ENCODE measurements at places on chromosomes 6 and 20. TPM values are rescaled to one million over a fixed set of nuclear protein-coding genes. Genes with fewer than 3 reads are reported as not detected.

- H3K27ac ChIP-seq: no peak overlapping the region
- H3K27me3 ChIP-seq: no peaks in the 10 kb centered on the region
- H3K36me3 ChIP-seq: peaks cover 72% of the 10 kb centered on the region
- DNase-seq: no peak
Measured at GRCh38 chr20:39010496-39010895, 48.4 kb downstream of the DHX35 start.

DNA sequence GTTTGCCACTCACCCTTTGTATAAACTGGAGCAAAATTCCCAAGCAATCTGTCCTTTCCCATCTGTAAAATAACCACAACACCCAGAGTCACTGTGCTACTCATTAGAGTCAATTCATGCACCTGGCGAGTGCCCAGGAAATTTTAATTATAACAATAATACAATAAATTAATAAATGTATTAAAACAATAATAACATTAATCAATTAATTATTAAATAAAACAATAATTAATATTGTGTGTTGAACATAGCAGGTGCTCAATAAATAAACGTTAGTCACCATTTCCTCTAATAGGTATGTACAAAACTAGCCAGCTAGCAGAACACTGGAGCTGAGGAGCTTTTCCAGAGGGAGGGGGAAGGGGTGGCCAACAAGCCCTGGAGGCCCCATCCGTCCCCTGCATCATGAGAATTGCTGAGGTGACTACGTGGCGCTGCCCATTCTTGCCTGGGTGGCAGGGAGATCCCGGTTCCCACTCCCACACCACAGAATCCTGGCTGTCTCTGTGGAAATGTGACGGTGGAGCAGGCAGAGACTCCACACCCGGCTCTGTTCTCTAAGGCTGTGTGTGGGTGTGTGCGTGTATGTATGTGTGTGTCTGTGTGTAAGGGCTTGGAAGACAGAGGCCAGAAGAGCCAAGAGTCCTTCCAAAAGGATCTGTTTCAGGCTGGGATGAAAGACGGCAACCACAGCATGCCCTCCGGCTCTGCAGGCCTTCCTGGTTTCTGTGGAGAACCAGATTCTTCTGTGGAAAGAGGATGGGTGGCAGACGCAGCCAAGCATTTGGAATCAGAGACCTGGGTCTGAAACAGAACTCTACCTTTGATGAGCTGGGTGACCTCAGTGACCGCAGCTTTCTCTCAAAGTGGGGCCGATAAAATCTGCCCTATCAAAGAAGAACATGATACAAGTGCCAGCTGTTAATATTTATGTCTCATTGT is 18.8 kb upstream of the EZR start:
- no peak for DNase-seq
- peaks cover 3% of the 10 kb centered on the region for H3K36me3 ChIP-seq

- no peak overlapping the region for H3K4me3 ChIP-seq
- H3K4me1 ChIP-seq: no peaks in the 10 kb centered on the region
- no peak for DNase-seq
Measured at GRCh38 chr6:117352466-117353081, 73.2 kb downstream of the ROS1 start.

DNA sequence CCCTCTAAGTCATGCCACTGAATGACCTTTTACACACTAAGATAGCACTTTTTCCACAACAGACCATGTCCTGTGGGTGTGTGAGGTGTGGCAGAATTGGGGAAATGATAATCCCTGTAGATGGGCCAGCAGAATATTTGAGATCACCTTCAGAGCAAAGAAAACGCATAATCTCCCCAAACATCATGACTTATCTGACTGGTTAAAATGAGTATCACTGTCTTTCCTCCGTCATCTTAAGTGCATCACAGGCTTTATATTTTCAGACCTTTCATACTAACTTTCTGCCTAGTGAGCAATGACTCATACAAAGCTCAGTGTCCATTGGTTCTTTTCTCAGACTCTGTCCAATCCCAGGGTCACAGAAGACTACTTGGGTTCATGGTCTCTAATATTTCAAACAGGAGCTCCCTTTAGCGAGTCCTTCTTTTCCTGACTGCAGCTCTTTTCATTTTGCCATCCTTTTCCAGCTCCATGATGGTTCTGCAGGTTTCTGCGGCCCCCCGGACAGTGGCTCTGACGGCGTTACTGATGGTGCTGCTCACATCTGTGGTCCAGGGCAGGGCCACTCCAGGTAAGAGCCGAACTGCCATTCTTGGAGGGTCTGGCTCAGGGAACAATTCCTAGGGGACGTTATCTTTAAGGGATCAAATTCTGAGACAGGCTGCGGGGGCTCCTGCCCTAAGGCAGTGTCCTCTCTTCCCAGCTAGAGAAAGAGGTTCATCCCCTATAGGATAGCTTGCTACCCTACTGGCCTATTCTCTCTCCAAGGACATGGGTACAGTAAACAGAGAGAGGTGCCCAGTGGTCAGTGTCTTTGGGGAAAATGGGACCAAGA is at the start of gene HLA-DPB1:
TSS of gene HLA-DPB1 (plus strand) at position 423 of the 838 bp plus-strand sequence. CDS start at position 475, 52 bp downstream.
- peak within 1 kb of the TSS; percentile 75 for H3K4me3 ChIP-seq
- peaks cover 3% of the 10 kb centered on the region for H3K36me3 ChIP-seq
- peak within 1 kb of the TSS; percentile 71 for H3K27ac ChIP-seq
- H3K4me1 ChIP-seq: peaks cover 45% of the 10 kb centered on the region
- DNase-seq: peak; percentile 26
- H3K27me3 ChIP-seq: no peaks in the 10 kb centered on the region

GRCh38 chr6:45609141-45609638 is 231.5 kb upstream of the SUPT3H start:
- peaks cover 26% of the 10 kb centered on the region for H3K36me3 ChIP-seq
- no peak for DNase-seq
- peak overlapping the region; percentile 78 for H3K27ac ChIP-seq
- H3K27me3 ChIP-seq: no peaks in the 10 kb centered on the region
- H3K4me1 ChIP-seq: peaks cover 46% of the 10 kb centered on the region

The C6orf132 gene
- total RNA-seq: 0.23 TPM

GRCh38 chr20:50642288-50642803 is 49.0 kb downstream of the RIPOR3 start:
- H3K4me3 ChIP-seq: no peak overlapping the region
- no peak for DNase-seq
- no peaks in the 10 kb centered on the region for H3K4me1 ChIP-seq
- H3K27me3 ChIP-seq: no peaks in the 10 kb centered on the region

The PLEKHG1 gene
- 1.8 TPM for total RNA-seq

DNA sequence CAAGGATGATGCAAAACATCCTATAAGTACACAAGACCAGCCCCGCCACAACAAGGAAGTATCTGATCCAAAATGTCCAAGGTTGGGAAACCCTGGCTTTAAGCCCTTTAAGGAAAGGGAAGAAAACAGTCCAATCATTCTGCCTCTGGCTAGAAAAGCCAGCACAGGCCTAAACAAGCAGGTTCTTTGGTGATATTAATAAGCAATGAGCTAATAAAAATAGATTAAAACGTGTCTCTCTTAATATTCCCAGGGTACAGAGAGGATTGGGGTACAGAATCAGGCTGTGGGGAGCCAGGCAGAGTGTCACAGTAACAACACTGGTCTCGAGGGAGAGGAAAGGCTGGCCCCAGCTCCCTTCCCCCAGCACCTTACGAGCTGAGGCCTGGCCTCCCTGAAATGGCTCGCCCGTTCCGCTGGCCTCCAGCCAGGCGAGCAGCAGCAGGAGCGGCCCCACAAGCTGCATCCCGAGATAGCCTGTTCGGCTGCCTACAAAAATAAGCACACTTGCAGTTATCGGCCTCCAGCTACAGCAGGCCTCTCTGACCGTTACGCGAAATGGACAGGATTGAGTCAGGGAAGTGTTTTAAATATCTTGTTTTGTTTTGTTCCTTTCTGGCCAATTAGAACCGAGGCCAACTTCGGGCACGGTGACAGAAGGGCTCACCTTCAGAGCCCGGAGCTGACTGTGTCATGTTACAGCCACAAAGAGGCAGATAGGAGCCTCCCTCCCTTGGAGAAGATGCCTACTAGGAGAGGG is 4.0 kb upstream of the ZMYND8 start:
- DNase-seq: no peak
- H3K27me3 ChIP-seq: no peaks in the 10 kb centered on the region
- H3K27ac ChIP-seq: no peak overlapping the region
- peaks cover 8% of the 10 kb centered on the region for H3K36me3 ChIP-seq

DNA sequence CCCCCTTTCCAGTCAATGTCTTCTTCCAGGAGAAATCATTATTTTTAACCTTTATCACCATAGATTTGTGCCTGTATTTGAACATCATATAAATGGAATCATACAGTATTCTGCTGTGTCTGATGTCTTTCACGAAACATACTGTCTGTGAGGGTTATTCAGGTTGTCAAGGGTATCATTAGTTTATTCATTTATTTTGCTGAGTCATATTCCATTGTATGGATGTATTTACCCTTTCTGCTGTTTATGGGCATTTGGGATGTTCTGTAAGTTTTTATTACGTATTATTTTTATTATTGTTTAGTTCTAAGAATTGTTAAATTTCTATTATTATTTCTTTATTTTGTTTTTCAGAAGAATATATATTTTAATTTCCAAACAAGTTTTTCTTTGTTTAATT is 22.0 kb downstream of the DNPH1 start:
- no peak overlapping the region for H3K4me3 ChIP-seq
- no peaks in the 10 kb centered on the region for H3K4me1 ChIP-seq
- no peaks in the 10 kb centered on the region for H3K27me3 ChIP-seq
- DNase-seq: no peak

The SRMS gene
- not detected for total RNA-seq

DNA sequence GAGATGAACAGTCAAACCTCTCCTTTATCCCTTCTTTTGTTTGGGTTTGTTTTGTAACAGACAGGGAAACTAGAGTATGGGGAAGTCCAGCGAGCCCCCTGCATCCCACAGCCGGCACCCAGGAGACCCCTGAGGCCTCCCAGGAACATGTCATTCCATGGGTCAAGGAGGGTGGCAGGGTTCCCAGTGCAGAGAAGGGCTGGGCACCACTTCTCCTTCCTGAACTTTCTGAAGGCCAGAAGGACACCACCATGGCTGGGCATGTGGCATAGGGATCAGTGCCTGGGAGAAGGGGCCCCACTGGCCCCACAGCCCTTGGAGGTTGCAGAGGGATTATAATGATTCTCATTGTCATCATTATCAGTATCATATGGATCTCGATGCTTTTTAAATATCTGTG is 13.9 kb upstream of the CST7 start:
- DNase-seq: peak; percentile 1
- no peak overlapping the region for H3K27ac ChIP-seq
- H3K36me3 ChIP-seq: peaks cover 6% of the 10 kb centered on the region
- no peaks in the 10 kb centered on the region for H3K27me3 ChIP-seq
- H3K4me1 ChIP-seq: peaks cover 32% of the 10 kb centered on the region
- H3K4me3 ChIP-seq: no peak overlapping the region

DNA sequence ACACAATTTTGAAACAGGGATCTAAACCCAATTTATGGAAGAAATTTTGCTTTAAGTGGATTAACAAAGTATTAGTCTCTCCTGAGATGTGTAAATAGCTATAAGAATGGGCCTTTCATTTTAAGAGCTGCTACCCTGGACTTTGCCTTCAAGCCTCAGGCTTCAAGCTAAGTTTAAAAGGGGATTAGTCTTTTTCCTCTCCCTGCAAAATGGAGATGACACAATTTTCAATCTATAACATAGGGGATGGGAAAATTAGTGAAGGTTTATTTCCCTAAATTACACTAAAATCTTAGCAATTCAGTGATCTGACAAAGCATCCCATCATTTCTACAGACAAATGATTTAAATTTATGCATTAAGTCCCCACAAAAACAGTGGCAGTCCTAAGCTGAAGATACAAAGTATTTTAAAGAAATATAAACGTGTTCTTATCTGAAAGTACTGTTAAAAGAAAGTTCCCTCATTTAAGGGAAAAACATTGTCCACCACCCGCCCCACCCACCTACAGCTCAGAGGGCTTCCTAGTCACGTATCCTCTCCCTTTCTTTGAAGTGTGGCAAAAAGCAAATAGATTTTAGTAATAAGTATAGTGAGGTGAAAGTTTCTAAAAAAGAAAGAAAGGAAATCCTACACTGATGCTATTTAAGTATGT is 14.5 kb downstream of the ARHGAP18 start:
- no peak for DNase-seq
- peak overlapping the region; percentile 74 for H3K27ac ChIP-seq
- H3K36me3 ChIP-seq: peaks cover 13% of the 10 kb centered on the region

GRCh38 chr20:39993742-39994141 is 695.3 kb downstream of the MAFB start:
- H3K27ac ChIP-seq: no peak overlapping the region
- no peak for DNase-seq
- H3K4me1 ChIP-seq: no peaks in the 10 kb centered on the region
- H3K27me3 ChIP-seq: no peaks in the 10 kb centered on the region
- no peak overlapping the region for H3K4me3 ChIP-seq

DNA sequence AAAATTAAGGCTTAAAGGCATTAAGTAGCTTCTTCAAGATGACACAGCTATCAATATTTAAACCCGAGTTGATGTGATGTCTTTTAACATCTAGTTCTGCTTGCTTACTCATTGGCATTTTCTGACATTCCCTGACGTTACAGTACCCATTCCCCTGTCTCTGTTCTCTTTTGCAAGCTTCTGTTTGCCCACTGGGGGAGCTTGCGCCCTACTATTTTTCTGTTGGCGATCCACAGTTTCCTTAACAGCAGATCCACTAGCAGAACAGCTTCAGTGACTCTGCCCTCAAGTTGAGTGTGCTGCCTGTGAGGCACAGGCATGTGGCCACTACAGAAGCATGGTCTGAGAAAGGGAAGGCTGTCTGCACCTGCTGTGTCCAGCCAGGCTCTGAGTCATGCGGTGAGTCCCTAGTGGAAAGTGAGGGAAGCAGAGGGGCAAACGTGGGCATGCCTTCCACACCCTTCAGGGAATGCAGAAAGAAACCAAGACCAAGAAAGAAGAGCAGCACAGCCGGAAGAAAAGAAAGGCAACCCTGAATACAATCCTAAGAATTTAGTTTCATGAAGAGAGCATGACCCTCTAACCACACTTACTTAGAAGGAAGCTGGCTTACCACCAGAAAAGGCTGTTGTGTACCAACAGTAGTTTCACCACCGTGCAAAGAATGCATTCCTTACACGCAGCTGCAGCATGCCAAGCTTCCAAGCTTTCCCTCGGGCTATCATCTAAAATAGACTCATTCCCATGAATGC is 97.7 kb upstream of the VGLL2 start:
- no peak overlapping the region for H3K4me3 ChIP-seq
- H3K27ac ChIP-seq: no peak overlapping the region
- H3K27me3 ChIP-seq: no peaks in the 10 kb centered on the region
- no peaks in the 10 kb centered on the region for H3K4me1 ChIP-seq
- no peaks in the 10 kb centered on the region for H3K36me3 ChIP-seq

The ARMC2 gene
- total RNA-seq: 1.9 TPM

The HCK gene
- not detected for total RNA-seq

GRCh38 chr20:44097521-44098255 is 89.3 kb downstream of the JPH2 start:
- H3K36me3 ChIP-seq: no peaks in the 10 kb centered on the region
- no peak overlapping the region for H3K27ac ChIP-seq
- H3K4me3 ChIP-seq: no peak overlapping the region
- no peak for DNase-seq
- peaks cover 4% of the 10 kb centered on the region for H3K4me1 ChIP-seq

GRCh38 chr6:116764961-116765841 is at the start of gene FAM162B:
TSS of gene FAM162B (minus strand) at chr6:116765719. CDS start at chr6:116765576, 143 bp downstream.
- peaks cover 9% of the 10 kb centered on the region for H3K4me1 ChIP-seq
- no peaks in the 10 kb centered on the region for H3K36me3 ChIP-seq
- DNase-seq: no peak
- peaks cover 59% of the 10 kb centered on the region for H3K27me3 ChIP-seq

Measured in activated T-helper 2 cell treated with anti-CD3 and anti-CD28 coated beads, Interferon-gamma antibody, Interleukin-2, Interleukin-4, amounts not matched to agents 10 μg/mL and 5 μg/mL and 100 μg/mL, durations not matched to agents 14 hours and 24 hours and 36 hours (primary cell).